ENCODE measurements at places on chromosomes 3 and 15. TPM values are rescaled to one million over a fixed set of nuclear protein-coding genes. Genes with fewer than 3 reads are reported as not detected.

PLEKHO2 gene
- total RNA-seq, result 33.3 TPM

GRCh38 chr15:79673416-79674123, 223.2 kb downstream of the MTHFS start:
- no peak for DNase-seq

RTP1 gene
- not detected for total RNA-seq

DNA sequence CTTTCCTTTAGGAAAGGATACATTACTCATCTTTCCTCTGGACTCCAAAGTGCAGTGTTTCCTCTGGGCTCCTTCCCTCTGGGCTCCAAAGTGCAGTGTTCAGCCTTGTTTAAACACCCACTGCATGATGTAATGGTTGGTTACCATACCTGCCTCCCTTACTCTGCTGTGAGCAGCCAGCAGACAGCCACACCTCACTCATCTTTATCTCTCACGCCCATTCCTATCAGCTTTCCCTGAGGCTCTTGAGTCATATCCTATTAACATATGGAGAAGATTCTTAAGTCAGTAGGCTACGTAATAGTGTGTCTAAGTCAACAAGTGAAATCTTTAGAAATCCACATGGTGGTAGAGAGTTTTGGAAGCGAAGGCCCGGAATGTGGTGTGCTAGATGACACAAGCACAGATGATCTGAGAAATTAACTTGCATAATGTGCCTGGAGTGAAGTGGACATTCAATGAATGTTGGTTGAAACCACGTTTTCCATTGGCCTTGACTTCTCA, 97.2 kb upstream of the CTNNB1 start:
- no peak for DNase-seq

DNA sequence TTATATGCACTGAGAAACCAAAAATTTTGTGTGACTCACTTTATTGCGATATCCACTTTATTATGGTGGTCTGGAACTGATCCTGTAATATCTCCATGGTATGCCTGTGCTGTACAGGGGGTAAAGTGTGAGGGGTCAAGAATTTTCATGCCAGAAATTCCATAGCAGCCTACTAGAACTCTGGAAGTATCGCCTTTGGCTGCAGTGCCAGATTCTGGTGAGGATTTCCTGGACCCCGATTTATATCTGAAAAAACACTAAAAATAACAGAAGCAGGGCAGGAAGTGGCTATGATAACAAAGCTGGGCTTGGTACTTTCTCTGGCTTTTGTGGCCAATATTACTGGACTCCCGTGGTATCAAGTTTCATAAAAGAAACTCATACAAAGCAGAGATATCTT, 36.4 kb downstream of the CCDC80 start:
- DNase-seq, result no peak

DNA sequence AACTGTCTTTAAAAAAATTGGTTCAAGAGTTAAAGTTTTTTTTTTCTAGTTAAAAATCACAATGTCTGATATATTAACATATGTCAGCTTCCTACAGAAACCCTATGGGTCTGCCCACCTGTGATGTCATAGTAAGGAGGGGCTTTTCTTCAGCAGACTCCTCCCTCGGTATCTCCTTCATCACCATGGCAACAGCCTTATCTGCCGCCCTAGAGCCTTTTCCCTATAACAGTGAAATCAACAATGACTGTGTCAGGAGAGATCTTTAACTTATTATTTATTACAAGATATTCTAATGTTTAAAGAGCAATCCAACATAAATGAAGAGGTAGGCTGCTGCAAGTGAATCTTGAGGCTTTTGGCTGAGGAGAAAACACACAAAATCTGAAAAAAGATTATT, 138.7 kb downstream of the PEX5L start:
- DNase-seq, result no peak

- no peak for DNase-seq
Observed at GRCh38 chr3:196969660-196970546, 1.3 kb upstream of the PIGZ start.

- DNase-seq, result no peak
Observed at GRCh38 chr3:26682406-26682805, 59.8 kb downstream of the LRRC3B start.

TUSC7 gene
- total RNA-seq, result not detected

- DNase-seq, result no peak
Observed at GRCh38 chr3:118809696-118810498, 224.7 kb downstream of the IGSF11 start.

GRCh38 chr15:100334456-100334855, 7.3 kb downstream of the ADAMTS17 start:
- DNase-seq, result no peak

- DNase-seq, result no peak
Observed at GRCh38 chr3:193585530-193585929, 7.5 kb upstream of the OPA1 start.

DNA sequence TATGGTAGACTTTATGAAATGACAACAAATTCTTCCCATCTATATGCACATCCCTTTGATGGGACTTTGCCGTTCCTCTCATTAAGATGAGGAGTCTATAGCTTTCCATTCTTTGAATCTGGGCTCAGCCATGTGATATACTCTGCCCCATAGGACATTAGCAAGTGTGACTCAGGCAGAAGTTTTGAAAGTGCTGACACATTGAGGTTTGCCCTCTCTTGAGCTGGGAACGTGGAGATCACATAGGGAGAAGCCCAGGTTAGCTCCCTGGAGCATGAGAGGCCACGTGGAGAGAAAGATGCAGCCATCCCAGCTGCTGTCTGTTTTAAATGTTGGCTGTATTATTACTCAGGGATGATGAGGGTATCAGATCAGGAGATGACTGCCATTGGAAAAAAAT, 67.7 kb upstream of the OXTR start:
- DNase-seq, result no peak

DNA sequence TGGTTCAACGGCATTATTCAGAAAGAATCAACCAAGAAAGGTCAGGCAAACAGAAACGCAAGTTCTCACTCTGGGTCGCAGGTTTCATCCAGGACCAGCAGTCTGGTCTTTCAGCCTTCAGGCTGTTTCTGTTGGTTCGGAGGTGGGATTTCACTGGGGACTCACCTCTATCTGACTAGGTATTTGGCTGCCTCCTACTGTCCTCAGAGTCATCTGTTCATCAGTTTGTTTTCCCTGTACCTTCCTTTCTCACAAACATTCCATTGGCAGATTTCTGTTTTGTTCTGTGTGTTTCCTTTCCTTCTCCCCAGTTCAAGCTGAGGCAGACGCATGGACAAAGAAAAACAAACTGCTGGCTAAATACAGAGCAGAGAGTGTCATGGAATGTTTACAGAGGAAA, 1046.6 kb upstream of the CFAP20DC start:
- no peak for DNase-seq

DNA sequence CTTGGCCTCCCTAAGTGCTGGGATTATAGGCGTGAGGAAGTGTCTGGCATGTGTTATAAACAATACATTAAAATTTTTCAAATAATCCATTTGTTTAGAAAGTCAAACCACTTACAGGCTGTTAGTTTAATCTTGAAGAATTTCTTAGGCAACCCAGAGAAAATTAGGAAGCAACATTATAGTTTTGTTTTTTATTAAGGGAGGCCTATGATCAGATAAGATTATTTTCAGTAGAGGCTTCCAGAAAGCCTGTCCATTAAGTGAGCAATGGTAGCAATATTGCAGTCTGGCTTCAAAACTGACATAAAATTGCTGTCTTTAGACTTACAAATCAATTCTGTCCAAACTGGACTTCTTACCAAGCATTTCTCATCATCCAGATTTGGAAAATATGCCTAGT, 49.6 kb downstream of the CD47 start:
- DNase-seq, result no peak

Data from ureter (tissue), 1 donor.